NCI-H1694 treated with DMSO at 0.1 percent for 48 hours (cell line): ENCODE measurements at places on chromosomes 16 and 17.

DNA sequence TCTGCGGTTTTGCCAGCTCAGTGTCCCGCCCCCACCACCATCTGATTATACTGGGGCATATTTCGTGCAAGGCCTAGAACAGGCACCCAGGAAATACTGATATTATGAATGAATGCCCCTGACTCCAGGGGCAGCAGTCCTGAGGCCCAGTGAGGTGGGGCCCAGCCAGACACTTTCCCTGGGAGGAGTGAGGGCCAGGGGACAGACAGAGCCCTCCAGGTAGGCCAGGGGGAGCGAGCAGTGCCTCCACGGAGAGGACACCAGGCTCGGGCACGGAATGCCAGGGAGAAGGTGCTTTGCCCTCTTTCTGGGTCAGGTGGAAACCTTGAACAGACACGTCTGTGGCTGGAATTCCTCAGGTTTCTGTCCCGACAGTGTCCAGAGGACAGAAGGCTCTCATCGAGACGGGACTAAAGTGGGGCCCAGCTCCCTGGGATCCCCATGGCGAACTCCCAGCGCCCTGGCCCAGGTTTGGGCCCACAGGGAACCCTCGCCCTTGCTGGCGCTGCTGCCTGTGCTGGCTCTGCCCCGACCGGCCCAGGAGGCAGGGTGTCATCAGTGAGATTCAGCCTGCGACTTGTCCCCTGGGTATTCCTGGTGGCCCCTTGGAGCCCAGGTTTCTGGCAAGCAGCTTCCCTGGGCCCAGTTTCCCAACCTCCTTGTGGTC is 4.3 kb downstream of the KATNB1 start:
- DNase-seq, result no peak

DNA sequence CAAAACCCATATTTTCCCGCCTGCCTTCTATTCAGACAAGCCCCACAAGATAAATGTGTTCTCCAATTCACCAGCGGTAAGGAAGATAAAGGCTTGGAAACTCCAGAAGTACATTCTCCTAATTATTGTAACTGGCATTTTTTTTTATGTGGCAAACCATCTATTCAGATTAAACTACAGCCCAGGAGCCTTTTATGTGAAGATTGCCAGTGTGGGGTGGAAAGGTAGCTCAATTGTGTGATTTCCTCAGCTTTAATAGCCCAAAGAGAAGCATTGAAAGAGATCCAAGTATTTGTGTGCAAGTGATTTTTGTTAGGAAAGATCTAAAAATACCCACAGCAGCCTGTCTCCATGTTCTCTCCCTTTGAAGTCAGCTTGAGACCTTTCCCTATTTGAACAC is 451.4 kb upstream of the CCL2 start:
- no peak for DNase-seq

GRCh38 chr16:60107437-60107836 is 1373.3 kb upstream of the GOT2 start:
- no peak for DNase-seq

DNA sequence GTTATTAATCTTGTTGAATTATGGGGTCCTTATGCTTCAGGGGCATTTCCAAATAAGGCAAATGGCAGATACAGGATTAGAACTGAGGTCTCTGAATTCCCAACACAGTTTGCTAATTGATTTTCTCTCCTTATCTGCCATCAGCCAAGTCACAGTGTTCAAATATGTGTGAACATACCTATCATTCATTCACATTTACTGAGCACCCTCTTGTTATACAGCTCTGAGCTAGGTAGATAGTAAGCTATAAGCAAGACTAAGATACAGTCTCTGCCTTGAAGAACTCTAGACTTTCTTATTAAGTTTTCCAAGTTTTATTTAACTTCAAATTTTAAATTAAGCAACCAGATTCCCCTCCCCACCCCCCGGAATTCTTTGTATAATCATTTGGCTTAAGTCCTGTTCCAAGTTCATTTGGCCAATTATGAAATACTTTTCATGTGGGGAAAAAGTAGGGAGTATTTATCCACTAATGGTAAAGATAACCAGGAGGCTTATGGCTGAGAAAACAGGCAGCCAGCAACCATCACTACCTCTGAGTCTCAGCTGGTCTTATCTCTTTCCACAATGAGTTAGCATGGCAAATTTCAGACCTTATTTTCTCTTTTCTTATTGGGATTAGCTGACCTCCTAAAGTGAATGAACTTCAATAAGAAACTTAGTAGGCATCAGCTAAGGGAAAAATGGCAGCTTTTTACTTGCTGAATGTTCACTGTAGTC is 31.4 kb upstream of the CORO6 start:
- no peak for DNase-seq

GRCh38 chr16:84005391-84005790 is 37.2 kb downstream of the SLC38A8 start:
- DNase-seq, result no peak

GRCh38 chr16:81321039-81321438 is 6.3 kb downstream of the GAN start:
- no peak for DNase-seq

GRCh38 chr16:86577314-86577971 is 906 bp upstream of the FOXL1 start:
- DNase-seq, result no peak

DNA sequence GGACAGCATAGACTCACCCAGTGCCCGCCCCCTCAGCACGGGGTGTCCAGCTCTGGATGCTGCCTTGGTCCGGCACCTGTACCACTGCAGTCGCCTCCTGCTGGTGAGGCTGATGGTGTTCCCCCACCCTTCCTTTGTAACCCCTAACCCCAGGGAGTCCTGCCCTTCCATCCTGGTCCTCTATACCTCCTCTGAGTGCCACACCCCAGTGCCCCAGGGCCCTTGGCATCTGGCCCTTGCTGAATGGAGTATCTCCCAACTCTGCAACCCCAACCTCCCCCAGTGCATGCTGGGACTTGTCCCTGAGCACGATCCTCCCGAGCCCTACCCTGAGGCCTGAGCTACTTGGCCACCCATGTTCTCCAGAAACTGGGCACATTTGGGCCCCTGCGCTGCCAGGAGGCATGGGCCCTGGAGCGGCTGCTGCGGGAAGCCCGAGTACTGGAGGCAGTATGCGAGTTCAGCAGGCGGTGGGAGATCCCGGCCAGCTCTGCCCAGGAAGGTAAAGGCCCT is 15.8 kb downstream of the RIPOR1 start:
- DNase-seq, result no peak

DNA sequence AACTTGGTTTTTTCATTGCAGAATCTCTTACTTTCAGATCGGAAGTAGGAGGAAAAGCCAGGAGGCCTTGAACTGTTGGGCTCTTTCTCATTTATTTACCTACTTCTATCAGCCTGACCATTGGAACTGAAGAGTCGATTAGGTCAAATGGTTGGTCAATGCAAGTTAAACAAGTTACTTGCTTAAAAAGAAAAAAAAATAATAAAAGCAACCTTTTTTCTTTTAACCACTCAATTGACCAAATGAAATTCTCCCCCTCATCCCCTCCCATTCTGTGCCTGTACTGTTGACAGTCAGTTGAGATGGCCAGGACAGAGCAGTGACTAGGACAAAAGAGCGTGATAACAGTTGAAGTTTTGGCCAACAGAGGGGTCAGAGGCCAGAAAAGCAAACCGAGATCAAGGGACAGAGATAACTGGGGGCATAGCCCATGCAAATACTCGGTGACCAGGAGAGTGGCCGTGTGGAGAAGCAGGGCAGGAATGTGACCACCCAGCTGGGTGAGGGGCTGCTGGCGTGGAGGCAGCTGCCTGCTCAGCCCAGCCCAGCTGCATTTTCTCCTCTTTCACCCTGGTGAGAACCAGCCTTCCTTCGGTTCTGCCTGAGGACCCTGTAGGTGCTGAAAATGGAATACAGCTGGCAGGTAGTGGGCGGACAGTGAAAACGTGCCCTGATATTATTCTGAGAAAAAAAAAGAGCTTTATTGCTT is 72.2 kb downstream of the HS3ST3B1 start:
- no peak for DNase-seq

DNA sequence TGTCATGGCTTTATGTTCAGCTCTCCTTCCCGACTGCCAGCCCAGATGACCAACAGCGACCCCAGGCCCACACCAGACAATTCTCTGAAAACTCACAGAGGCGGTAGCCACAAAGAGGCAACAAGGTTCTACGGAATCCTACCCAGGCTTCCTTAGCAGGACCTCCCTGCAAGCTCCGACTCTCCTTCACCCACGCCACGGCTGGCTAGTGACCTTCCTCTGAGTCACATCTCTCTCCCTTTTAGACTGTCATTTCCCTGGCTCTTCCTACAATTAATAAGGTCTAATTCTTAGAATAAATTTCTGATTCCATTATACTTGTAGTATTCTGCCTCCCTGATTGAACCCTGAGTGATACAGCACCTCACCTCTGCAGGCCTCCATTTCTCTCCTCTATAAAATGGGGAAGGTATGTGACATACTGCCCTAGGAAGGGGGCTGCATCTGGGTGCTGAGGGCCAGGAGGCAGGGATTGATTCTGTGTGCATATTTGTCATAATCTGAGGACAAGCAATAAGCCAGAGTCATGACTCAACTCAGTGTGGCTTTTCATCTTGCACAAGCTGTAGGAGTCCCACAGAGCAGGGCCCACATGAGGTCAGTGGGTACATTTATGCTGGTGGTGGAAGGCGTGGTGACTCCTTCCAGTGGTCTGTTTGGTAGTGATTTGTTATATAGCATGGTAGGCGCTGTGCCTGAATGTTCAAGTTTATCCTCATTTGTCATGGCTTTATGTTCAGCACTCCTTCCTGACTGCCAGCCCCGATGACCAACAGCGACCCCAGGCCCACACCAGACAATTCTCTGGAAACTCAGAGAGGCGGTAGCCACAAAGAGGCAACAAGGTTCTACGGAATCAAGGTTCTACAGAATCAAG is 46.2 kb downstream of the SMPD3 start:
- no peak for DNase-seq

- no peak for DNase-seq
Measured at GRCh38 chr17:59332749-59333377, 1.4 kb downstream of the YPEL2 start.

DNA sequence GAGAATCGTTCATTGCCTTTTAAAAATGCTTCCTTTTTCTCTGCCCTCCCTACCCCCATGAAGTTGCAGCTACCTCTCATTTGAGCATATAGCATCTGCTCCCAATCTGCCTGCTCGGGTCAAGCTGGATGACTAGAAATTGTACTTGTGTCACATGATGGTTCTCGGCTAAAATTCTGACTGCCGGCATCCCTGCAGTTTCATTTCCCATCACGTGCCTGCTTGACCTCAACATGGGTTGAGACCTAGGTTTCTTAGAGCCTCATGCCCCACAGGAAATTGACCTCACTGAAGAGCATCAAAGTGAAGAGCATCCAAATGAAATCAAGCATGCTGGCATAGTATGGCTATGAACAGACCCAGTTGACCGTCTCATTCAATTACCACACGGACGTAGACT is 581.6 kb upstream of the PSMD7 start:
- DNase-seq, result no peak

DNA sequence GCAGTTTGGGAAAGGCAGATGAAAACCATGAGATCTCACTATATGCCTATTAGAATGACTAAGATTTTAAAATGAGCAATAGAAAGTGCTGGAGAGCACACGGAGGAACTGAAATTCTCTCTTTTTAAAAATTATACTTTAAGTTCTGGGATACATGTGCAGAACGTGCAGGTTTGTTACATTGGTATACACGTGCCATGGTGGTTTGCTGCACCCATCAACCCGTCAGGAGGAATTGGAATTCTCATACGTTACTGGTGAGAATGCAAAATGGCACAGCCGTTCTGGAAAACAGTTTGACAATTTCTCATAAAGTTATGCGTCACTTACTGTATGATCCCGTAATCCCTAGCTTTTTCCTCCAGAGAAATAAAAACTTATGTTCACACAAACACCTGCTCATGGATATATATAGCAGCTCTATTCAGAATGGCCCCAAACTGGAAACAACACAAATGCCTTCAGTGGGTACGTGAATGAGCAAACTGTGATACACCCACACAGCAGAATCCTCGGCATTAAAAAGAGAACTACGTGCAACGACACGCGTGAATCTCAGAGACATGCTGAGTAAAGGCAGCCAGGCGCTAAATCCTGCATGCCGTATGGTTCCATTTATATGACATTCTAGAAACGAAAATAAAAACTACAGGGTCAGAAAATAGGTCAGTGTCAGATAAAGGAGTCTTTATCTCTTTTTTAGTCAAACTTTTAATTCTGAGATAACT is 11.8 kb downstream of the PIK3R6 start:
- DNase-seq, result no peak

- DNase-seq, result no peak
Measured at GRCh38 chr17:57966875-57967274, 11.7 kb upstream of the CUEDC1 start.

GRCh38 chr17:81466564-81467472 is 45.8 kb downstream of the ACTG1 start:
- DNase-seq, result no peak

- no peak for DNase-seq
Measured at GRCh38 chr16:27301236-27301861, 12.4 kb upstream of the IL4R start.

- DNase-seq, result peak; percentile 0
Measured at GRCh38 chr16:65010125-65010524, 111.7 kb downstream of the CDH11 start.
